GM06990 (cell line): ENCODE measurements at places on chromosomes 11 and 22.

- DNase-seq = no peak
These were observed 46.6 kb upstream of the CTSC start for GRCh38 chr11:88384004-88384668.

GRCh38 chr11:119999220-119999619 is 138.7 kb downstream of the TRIM29 start:
- no peak for DNase-seq

- DNase-seq = no peak
These were observed 1402.6 kb downstream of the FAM181B start for GRCh38 chr11:81331088-81331487.

DNA sequence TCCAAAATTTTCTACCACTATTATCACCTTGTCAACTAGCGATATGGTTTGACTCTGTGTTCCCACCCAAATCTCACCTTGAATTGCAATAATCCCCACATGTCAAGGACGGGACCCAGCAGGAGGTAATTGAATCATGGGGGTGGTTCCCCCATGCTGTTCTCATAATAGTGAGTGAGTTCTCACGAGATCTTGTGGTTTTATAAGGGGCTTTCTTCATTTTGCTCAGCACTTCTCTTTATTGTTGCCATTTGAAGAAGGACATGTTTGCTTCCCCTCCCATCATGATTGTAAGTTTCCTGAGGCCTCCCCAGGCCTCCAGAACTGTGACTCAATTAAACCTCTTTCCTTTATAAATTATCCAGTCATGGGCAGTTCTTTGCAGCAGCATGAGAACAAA is 73.5 kb upstream of the ZC3H12C start:
- no peak for DNase-seq
